ENCODE measurements at places on chromosomes 5 and 9. TPM values are rescaled to one million over a fixed set of nuclear protein-coding genes. Genes with fewer than 3 reads are reported as not detected.

The MYORG gene
- polyA plus RNA-seq: 0.38 TPM

The FBXO10 gene
- 7.6 TPM for polyA plus RNA-seq

The FCN2 gene
- not detected for polyA plus RNA-seq

The GCNT1 gene
- polyA plus RNA-seq: 58.4 TPM

The SH3PXD2B gene
- polyA plus RNA-seq: 23.0 TPM

The CCL27 gene
- polyA plus RNA-seq: 0.09 TPM

All from fibroblast of lung (primary cell).